ENCODE measurements at places on chromosomes 6 and 20. TPM values are rescaled to one million over a fixed set of nuclear protein-coding genes. Genes with fewer than 3 reads are reported as not detected.

Gene FAM217A
- not detected for total RNA-seq

Gene HINT3
- total RNA-seq: 17.4 TPM

Gene GUCA1A
- 1.3 TPM for total RNA-seq

Gene PCK1
- not detected for total RNA-seq

Gene ESR1
- total RNA-seq: not detected

Gene APCDD1L
- not detected for total RNA-seq

Gene RBBP8NL
- total RNA-seq: not detected

Gene APOM
- 3.8 TPM for total RNA-seq

Gene BMP2
- 0.84 TPM for total RNA-seq

Gene MAPK14
- total RNA-seq: 31.6 TPM

Gene MTFR2
- total RNA-seq: 6.7 TPM

Gene TPD52L2
- 58.2 TPM for total RNA-seq

Gene CST5
- total RNA-seq: not detected

Gene TPBG
- 21.4 TPM for total RNA-seq

Gene GPLD1
- 4.7 TPM for total RNA-seq

Measured in neural crest cell (in vitro differentiated cells).